ENCODE measurements at places on chromosomes 2 and 18.
A peak's percentile ranks its signal among the peaks of the same experiment; 100 is the strongest.

GRCh38 chr2:174325373-174326160 lies 9.2 kb upstream of the SP9 start:
- DNase-seq: no peak

DNA sequence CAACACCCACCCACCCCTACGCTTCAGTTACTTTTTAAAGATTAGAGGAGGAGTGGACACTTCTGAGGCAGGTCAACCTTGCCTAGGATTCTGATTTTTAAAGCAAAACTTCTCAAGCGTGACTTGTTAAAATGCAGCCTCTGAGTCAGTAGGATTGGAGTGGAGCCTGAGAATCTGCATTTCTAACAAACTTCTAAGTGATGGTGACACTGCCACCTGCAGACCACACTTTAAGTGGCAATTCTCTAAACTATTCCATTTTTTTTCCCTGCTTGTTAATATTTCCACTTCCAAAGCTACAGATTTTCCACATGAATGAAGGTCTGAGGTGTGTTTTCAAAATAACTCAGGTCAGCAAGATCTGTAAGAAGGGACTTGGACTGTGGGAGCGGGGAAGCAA lies 171.1 kb upstream of the CCDC150 start:
- no peak for DNase-seq

DNA sequence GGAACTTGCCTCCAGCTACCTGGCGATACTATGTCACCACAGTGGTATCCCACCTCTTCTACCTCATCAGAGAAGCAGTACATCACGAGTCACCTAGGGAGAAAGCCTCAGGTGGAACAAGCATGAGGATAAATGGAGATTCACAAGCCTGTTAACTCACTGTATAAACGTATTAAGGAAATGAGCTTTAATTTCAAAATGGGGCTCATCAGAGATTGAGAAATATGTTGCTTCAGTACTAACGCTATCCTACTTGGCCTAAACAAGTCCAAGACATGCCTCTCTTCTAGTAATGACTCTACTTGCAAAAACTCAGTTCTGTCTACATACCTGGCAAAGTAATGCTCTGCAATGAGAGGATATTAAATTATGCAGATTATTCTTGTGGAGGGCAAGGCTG lies 4.3 kb downstream of the SLC39A6 start:
- no peak for DNase-seq

- no peak for DNase-seq
Observed at GRCh38 chr2:98280376-98281102, 65.7 kb upstream of the CNGA3 start.

GRCh38 chr18:8969639-8970390 lies 132.7 kb upstream of the NDUFV2 start:
- DNase-seq: no peak

GRCh38 chr18:52991246-52991645 lies 651.2 kb downstream of the DCC start:
- no peak for DNase-seq

DNA sequence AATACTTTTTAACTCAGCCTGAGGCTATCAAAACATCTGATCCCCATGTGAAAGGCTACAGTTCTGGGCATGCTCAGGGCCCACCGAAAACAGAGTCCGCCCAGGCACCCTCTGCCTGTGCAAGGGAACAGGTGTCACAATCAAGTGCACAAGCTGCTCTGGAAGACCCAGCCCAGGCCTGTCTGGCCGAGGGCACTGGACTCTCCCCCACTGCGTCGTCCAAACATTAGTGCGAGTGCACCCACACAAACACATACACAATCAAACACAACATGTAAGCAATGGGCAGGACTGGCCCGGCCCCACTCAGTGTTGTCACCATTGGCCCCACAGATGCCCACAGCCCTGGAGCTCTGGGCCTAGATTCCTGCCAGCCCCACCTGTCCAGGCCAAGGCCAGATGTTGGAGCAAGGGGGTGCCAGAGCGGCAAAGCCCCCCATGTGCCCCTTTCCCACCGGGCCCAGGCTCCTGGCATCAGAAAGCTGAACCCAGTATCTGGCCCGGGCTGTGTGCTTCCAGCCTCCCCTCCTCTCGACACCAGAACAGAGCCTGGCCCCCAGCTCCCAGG lies 617 bp upstream of the ALPG start:
- no peak for DNase-seq

GRCh38 chr2:67825476-67825875 lies 237.3 kb downstream of the C1D start:
- no peak for DNase-seq

GRCh38 chr2:241595600-241596140 lies 37.1 kb downstream of the BOK start:
- DNase-seq: no peak

GRCh38 chr18:28399781-28400362 lies 222.9 kb upstream of the CDH2 start:
- no peak for DNase-seq

- DNase-seq: no peak
Observed at GRCh38 chr2:237320801-237321560, 93.0 kb downstream of the COL6A3 start.

- DNase-seq: no peak
Observed at GRCh38 chr2:238106698-238107524, 6.8 kb downstream of the ESPNL start.

DNA sequence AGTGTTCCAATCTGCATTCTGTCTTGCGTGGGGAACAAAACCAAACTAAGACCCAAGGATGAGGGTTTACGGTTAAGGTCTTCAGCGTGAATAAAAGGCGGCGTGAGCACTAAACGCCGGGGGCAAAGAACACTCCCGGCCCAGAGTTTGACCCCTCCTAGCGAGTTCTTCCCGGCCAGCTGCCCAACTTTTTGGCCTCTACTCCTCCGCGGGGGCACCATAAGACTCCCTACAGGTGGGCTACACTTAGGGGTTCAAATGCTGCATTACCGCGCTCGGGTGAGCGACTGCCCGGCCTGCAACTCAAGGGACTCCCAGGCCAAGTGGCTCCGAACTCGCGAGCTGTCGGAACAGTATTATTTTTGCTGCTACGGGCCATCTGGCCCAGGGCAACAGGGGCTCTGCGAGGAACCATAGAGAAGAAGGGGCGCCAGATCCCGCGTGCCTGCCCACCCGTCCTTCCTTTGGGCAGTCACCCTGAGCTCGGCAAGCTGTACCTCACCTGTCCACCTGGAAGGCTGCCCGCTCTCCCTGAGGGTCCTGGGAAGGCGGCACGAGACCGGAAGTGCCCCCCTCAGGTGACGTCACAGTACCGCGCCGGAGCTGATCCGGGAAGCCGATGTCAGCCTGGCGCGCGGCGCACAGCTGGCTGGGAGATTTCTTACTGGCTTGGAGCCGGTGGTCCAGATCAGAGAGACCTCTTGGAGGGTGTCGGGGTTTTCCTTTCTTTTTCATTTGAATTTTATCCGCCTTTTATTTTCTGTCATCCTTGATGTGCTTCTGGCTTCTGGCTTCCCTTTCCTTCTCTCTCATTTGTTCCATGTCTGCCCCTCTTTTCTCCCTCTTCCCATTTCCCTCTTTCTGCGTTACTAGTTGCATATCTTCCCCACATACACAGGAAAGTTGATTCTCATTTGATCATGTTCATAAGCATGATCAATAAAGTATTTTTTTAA lies at the start of gene LDAH:
Gene LDAH (minus strand): TSS at position 567 of the 956 bp plus-strand sequence. CDS start 21,638 bp downstream, outside the sequence.
- DNase-seq: peak; percentile 75

DNA sequence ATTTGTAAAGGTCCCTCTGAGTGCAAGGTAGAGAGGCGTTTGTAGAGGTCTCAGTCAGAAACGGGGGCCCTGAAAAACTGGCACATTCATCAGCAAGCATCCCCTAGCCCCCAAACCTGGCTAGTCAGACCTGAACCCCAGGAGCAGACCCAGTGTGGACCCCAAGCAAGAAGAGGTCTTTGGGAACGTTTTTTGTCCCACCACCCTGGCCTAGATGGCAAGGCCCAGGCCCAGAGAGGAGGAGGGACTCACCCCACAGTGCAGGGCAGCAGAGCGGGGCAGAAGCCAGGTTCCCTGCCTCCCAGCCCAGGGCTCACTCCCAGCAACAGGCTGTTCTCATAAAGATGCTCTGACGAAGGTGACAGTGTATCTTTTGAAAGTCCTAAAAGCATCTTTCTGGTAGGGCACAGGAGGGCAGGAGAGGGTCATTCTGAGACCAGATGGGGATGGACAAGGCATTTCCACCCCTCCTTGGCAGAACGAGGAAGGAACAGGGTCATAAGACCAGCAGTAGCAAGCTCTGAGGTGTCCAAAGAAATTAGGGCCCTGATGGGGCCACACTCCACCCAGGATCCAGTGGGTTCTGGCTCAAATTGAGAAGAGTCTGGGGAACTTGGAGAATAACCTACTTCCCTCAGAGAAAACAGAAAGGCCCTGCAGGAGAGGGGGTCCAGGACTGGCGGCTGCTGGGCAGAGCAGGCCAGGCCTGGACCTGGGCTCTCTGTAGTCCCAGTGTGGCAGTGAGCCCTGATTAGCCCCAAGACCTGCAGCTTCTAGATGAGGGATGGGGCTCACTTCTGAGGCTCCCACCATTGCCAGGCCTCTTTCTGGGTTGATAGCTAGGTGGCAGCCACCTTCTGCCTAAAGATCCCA lies 18.2 kb downstream of the ADRA2B start:
- peak; percentile 5 for DNase-seq

GRCh38 chr18:9403795-9404564 lies 69.4 kb downstream of the TWSG1 start:
- DNase-seq: no peak

- DNase-seq: no peak
Observed at GRCh38 chr18:37946324-37946723, 380.7 kb upstream of the CELF4 start.

DNA sequence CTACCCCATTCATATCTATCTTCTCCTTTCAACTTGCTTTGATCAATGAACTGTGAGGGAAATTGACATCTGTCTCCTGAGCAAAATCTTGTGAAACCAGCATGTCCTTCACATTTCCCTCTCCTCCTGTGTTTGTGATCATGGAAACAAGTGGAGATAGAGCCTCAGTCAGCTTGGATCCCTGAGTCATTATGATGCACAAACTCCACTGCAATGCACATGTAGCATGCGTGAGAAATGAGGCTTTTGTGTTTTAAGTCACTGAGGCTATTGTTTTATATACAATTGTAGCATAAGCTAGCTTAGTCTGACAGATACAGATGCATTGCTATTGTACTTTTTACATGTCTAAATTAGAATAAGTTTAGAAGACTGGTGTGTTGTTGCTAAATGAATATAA lies 85.2 kb upstream of the HNMT start:
- no peak for DNase-seq

- DNase-seq: no peak
Observed at GRCh38 chr2:204317640-204318039, 227.6 kb upstream of the PARD3B start.

GRCh38 chr2:240687741-240688552 lies 3.7 kb upstream of the AQP12A start:
- DNase-seq: no peak

Data from activated CD4-positive, alpha-beta T cell treated with anti-CD3 and anti-CD28 coated beads for 1 hour (primary cell).